ENCODE measurements at places on chromosomes 12 and 14.
A peak's percentile ranks its signal among the peaks of the same experiment; 100 is the strongest.

DNA sequence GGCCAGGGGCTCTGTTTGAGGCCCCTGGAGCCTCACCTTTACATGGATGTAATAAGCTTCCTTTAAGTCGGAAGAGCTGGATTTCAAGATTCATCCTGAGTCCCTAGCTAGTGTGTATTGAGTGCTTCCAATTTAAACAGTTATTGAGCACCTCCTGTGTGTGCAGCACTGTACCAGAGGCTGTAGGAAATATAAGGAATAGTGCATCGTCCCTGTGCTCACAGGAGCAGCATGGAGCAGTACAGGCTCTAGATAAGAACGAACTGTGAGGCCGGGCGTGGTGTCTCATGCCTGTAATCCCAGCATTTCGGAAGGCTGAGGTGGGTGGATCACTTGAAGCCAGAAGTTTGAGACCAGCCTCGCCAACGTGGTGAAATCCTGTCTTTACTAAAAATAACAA lies 65.8 kb upstream of the METAP2 start:
- DNase-seq = no peak

DNA sequence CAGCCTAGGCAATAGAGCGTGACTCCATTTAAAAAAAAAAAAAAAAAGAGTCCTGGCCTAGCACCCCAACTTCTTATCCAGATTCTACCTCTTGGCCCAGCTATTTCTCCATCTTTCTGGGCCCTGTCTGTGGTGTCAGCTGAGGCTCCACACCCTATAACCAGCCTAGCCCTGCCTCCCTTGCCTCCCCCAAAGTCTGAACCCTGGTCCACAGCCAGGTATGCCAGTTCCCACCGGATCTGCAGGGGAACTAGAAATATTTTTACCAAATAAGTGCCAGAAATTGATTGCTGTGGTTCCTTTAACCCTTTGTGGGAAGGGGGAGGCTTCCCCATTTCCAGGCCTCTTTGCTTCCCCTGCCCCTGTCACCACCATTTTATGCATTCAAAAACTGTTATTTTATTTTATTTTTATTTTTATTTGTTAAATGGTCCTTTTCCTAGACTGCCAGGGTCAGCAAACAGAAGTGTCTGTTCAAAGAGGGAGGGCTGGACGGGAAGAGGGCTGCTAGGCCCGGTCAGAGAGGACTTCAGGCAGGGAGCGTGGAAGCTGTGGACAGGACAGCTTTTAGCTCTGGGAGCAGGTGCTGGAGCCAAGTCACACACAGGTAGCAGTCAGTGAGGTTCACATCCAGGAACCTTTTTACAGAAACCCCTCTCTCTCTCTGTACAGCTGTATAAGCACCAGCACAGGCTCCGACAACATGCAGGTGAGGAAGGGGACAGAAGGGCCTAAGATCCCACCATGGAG lies 23.2 kb downstream of the TTC9 start:
- no peak for DNase-seq

- no peak for DNase-seq
Observed at GRCh38 chr14:105269405-105269804, 21.1 kb downstream of the BTBD6 start.

DNA sequence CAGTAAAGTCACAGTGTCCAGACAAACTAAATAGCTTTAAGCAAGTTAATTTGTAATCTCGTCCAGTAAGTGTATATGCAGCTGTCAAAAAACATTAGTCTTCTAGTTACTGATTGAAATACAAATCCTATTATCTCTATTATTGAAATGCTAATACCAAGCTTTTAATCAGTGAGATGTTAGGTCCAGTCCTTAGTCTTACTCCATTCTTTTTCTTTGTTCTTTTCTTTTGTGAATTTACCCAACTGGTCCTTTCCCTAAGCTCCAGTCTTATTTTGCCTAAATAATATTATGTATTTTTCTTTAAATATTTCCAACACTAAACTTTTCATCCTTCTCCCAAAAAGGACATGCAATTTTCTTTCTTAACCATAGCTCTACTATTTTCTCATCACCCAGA lies 57.2 kb downstream of the TSPAN19 start:
- DNase-seq = no peak

DNA sequence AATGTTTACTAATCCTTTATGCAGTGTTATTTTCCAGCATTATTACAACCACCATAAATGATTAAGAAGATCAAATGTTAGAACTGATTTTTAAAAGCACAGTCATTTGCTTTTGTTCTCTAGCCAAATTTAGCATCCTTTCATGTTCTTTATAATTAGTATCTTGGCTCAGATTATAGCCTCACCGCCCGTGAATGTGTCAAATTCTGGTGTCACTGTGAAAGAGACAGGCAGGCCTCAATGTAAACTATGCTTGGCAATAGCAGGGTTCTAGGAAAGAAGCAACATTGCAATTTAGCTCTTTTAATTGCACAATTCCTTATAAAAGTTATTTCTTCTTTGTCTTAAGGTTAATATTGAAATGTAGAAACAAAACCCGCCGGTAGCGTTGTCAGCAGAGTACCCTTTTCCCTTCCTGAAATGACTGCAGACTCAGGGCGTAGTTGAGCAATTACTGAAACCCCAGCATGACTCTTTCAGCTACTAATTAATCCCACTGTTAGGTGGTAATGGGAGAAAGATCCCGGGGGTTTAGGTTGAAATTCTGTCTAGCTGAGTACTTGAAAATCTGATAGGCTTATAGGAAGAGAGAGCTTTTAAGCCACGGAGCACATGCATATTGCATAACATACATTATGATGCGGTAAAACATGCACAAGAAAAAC lies 1600.5 kb upstream of the SEL1L start:
- no peak for DNase-seq

GRCh38 chr12:124018539-124018938 lies 45.5 kb downstream of the ZNF664 start:
- DNase-seq = no peak

- DNase-seq = no peak
Observed at GRCh38 chr14:51400139-51400538, 160.1 kb downstream of the TMX1 start.

DNA sequence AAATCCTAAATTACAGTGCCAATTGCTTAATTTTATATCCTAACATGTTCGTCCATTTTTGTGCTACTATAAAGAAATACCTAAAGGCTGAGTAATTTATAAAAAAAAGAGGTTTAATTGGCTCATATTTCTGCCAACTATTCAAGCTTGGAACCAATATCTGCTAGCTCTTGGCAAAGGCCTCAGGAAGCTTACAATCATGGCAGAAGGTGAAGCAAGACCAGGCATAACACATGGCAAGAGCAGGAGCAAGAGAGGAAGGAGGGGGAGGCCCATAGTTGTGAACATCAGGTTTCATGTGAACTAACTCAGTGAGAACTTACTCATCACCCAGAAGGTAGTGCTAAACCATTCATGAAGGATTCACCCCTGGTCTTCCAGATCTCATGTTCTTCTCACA lies 494.3 kb downstream of the CCER1 start:
- DNase-seq = no peak

DNA sequence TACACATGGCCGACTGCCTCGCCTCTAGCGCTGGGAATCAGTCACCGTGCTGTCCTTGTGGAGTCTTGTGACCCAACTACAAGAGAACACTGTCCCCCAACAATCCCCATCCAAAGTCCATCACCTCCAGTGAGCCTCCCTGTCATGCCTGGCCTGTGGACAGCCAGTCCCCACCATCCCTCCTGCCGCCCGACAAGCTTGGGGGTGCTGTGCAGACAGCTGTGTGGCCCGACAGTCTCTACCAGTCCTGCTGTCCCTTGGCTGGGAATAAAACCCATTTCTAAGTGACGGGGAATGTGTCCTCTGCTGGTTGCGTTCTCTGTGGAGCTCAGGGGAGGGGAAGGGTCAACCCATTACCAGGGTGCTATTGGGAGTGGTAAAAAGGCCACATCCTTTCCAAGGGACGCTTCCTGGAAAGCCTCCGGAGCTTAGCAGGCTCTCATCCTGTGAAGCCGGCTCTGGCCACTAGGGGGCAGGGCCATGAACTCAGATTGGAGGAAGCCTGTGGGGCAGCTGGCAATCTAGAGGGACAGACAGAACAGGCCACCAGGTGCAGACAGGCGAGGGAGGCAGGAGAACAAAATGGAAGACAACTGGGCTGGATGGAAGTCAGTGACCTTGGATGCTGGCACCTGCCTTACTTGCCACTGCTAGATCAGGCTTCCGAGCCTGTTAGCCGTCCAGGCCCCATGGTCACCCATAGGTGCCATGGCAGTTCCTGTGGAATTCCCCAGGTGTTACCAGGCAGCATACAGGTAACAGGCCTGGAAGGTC lies 12.0 kb upstream of the BLTP3B start:
- DNase-seq = peak; percentile 71

DNA sequence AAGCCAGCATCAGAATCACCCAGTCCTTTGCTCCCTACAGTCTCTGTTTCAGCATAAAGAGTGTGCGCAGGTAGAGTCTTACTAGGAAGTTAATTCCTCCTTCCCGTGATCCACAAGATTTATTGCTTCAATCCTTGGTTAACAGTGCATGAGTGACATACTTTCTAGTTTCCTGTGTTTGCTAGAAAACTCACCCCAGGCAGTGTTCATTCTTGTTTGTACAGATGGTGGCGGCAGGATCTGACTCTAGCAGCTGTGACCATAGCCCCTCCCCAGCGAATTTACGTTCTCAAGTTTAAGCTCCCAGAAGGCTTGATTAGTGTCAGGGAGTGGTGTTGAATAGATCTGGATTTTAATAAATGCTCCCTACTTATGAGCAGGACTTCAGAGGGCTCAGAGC lies 75.9 kb upstream of the ANO2 start:
- no peak for DNase-seq

- DNase-seq = no peak
Observed at GRCh38 chr12:116544656-116545055, 14.5 kb upstream of the MAP1LC3B2 start.

DNA sequence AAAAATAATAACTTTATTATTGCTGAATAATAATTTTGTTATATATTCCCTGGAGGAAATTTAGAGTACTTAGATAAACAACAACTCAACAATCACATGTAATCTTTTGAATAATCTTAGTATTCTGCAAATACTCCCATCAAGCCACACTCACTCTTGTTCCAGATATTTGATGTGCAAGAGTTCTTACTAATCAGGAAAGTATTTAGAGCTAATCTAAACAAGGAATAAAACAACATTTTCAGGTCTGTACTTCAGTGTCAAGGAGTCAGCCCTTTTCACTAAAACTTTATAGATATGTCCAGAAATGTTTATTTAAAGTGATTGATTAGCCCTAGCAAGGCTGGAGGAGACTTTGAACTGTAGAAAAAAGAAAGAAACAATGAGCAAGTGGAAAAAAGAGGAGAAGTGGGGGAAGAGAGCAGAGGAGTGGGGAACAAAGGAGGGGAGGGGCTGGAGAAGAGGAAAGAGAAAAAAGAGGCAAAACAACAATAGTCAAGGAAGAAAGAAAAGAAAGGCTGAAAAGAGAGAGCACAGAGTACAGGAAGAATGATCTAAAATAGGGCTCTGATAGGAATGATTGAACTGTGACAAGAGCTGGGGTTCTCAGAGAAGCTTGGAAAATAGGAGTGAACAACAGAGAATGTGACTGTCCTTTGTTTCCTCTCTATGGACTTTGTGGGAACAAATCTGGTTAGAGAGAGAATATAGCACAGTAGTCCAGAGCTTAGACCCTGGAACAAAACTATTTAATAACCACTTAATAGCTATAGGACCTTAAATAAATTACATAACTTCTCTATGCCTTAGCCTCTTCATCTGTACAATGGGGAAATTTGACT lies 238.7 kb downstream of the AKAP6 start:
- DNase-seq = no peak

DNA sequence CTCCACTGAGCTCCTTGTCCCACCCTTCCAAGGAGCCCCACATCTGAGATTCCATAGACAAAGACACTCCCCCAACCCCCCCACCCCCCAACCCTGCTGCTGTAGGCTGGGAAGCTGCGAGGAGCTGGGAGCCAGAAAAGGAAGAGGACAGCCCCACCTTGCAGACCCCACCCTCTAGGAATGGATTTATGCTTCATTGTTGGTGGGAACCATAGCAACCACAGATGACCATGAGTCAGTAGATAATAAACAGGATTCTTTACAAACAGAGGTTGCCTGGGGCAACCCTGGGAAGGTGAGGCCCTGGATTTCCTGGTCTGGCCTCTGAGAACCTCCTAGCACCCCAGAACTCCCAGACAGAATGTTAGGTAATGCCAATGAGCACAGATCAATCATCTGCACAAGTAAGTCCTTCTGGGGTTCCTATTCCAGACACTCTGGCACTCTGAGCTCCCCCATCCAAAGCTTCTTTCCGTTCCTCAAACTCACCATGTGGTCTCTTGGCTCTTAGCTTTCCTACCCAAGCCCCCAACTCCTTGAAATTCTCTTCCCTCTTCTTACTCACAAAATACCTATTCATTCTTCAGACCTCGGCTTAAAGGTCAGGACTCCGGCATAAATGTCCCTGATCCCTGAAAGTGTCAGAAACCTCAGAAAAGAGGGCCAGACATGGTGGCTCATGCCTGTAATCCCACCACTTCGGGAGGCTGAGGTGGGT lies 15.2 kb upstream of the PLEKHG6 start:
- peak; percentile 28 for DNase-seq

DNA sequence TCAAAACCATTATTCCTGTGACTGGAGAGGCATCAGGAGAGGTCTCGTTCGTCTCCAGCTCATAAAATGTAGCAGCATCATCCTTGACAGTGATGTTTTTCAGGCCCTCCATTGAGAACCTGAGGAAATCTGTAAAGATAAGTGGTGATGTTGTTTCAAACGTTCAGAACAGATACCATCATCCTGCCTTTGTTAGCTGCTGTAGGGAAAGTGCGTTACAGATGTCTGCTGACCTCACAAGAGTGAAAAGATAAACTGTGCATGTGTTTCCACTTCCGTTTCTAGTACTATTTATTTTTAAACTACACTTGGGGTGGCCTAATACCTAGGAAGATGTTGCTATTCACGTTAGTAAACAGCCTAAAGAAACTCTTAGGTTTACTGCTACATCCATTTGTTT lies 28.4 kb downstream of the BCL2L14 start:
- DNase-seq = no peak

DNA sequence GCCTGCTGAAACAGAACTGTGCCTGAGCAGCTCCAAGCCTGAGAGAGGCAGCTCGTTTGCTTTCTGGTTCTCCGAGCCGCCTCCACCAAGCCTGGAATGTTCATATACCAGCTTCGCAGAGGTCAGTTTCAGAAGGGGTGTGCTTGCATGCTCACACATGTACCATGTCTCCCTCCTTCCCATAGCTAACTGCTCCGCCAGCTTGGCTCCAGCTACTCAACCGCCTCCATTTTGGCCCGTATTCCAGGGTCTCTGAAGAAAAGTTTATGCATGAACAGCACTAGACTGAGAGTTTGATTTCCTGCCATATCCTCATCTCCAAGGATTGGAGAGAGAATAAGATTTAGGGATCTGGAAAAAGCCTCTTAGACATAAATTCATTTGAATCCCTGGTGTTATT lies 103.7 kb downstream of the SMOC1 start:
- DNase-seq = no peak

- no peak for DNase-seq
Observed at GRCh38 chr12:6382982-6383381, 980 bp upstream of the LTBR start.

DNA sequence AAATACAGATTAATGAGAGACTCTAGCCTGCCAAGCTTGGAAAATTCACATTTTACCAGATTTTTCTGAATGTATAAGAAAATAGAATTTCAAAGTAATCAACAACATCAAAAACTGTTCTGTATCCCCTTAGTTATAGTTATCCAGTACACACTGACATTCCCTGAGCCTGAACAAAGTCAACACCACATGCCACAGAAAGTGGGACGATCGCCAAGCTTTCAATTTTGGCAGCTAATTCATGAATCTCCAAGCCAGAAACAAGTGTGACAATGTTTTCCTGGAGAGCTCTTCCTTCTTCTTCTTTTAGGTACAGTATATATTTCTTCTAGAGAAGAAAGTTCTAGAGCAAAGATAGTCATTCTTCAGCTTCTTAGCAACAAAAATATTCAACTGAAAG lies 290.2 kb downstream of the PRKD1 start:
- DNase-seq = no peak

All from CD4-positive, alpha-beta T cell treated with Interleukin-4 for 4 hours (primary cell).